Right cardiac atrium (tissue), 5 donors: ENCODE measurements at places on chromosomes 3 and 15.

DNA sequence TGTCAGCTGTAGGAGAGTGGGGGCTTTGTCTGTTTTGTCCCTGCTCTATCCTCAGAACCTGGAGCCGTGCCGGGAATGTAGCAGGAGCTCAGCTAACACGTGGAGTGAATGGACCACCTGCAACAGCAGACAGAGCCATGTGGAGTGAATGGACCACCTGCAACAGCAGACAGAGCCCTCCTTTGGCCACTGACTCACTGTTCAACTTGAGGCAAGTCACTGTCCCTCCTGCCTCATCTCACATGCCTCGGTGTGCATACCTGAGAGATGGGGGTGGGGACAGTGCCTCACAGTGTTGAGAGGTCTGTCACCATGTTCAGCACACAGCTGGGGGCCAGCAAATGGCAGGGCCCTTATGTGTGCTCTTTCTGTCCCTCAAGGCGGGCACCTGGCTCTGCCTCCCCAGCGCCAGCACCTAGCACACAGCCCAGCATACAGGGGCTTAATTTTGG is 27.9 kb downstream of the FEM1B start:
- DNase-seq = no peak

DNA sequence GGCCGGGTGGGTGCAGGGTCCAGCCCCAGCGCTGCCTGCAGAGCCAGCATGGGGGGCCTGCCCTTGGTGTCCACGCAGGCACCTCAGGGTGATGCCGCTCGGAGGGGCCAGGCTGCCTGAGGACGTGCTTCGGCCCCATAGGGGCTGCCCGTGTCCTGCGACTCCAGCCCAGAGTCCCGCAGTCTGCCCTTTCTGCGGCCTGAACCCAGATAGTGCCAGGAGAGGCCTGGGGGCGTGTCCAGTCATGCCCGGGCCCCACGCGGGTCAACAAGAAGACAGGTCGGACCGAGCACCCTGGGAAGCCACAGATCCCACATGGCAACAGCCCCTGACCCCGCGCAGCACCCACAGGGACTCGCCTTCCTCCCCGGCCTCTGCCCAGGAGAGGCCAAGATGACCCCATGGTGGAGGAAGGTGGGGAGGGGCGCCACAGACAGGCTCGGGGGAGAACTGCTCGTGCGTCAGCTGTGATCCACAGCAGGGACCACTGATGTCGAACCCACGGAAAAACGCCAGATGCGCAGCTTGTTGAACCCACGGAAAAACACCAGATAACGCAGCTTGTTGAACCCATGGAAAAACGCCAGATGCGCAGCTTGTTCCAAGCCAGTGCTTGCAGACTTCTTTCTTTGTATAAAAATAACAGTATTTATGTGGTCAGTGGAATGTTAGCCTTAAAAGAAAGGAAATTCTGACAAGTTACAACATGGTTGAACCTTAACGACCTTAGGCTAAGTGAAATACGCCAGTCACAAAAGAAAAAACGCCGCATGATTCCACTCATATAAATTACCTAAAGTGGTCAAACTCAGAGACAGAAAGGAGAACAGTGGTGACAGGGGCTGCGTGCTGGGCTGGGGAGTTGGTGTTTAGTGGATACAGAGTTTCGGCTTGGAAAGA is 28.5 kb downstream of the CYFIP1 start:
- DNase-seq = no peak

GRCh38 chr15:99683000-99683670 is 50.1 kb downstream of the LYSMD4 start:
- DNase-seq = no peak

DNA sequence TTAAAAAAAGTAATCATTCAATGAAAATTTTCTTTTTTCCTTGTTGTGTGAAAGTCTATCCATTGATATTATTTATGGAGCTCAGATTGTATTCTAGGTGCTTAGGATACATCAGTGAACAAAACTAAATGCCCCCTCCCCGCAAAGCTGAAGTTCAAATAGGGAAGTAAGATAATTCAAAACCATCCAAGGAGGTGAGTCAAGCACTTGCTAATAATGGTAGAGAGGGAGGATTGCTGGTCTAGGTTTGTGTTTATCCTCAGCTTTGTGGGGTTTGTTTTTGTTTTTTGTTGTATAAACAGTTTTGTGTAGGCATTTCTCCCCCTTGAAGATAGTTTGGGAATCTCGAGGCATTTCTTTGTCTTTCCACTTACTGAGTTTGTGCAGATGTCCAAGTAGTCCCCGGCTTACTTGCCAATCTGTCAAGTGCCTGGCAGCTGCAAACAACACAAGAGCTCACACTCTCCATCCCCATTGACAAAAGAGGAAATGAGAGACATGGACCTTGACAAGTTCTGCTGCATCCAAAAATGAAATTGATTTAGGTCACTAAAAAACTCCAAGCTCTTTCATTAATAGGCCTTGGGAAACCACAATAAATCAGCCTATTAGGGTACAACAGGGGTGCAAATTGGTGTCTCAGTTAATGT is 575.8 kb upstream of the TBL1XR1 start:
- DNase-seq = no peak

DNA sequence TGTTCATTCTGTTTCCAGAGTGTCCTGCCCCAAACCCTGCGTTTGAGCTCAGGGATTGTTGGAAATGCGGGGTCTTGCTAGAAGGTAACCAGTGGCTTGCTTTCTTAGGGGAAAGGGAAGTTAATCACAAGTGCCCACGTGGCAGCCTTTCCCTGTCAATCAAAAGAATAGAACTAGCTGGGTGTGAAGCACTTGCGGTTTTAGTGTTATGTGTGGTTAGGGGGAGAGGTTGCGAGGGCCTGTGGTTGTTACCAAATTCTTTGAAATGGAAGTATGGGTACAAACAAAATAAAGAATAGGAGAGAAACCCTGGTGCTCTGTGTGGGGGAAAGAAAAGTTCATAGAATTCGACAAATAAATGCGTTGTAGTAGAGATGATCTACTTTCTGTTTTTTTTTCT is 67.6 kb downstream of the FNDC3B start:
- DNase-seq = no peak

- no peak for DNase-seq
Observed at GRCh38 chr15:55530861-55531313, 22.9 kb upstream of the DNAAF4 start.

DNA sequence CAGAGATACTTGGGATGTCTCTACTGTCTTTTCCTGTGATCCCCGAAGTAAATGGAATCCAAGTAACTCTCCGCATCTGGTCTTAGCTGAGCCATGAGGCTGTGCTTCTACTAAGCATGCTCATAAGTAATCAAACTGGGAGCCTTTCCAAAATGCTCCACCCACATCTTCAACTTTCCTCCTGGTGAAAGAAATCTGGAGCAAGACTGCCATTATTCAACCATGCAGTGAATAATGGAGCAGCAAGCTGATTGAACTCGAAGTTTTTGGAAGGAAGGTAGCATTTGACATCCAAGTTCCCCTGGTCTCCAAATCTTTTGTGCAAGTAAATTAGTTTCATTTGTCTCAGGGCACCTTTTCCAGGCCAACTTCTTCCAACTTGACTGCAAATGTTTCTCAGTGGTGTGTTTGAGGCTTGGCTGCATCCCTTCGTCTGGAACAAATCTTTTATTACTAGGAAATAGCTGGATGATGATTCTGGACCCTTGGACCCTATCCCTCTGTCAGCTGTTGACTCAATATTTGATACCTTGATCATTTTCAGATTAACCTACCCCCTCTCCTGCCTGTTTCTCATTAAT is 19.4 kb downstream of the GXYLT2 start:
- DNase-seq = no peak

GRCh38 chr15:96316953-96317629 is 13.4 kb upstream of the NR2F2 start:
- DNase-seq = no peak
